ENCODE measurements at places on chromosomes 3 and 15.

- no peak for DNase-seq
These were observed 7.1 kb downstream of the CPLX3 start for GRCh38 chr15:74833376-74834107.

DNA sequence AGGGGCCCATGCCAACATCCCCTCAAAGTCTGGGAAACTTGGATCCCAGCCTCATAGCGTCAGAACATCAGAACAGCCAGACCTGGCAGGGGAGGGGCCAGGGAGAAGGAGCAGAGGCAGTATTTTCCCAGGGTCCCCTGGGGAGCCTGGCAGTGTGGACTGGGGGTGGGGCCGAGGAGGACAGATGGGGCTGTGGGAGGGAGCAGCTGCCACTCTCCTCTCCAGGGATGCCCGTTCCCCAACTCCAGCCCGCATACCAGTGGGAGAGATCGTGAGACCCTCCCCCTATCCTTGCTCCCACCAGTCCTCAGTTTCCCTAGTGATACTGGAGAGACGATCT, 6.5 kb upstream of the DNAJB8 start:
- DNase-seq: no peak

DNA sequence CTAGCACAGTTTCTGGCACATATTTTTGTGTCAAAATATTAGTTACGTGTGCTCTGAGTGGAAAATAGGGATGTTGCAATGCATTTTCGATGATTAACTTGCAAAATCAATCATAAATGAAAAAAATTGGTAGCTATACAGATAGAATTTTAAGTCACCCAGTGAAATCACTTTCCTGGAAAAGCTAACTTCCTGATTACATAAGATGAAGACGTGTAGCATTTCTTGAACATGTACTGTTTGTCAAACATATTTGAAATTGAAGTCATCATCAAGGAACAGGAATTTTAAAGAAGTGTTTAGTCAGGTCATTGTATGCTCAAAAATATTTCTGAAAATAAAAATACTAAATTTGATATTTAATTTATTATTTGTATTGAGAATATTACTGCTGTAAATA, 977.7 kb downstream of the PLOD2 start:
- peak; percentile 9 for DNase-seq

- DNase-seq: no peak
These were observed 50.4 kb downstream of the TCF12 start for GRCh38 chr15:56968821-56969220.

GRCh38 chr3:153599685-153600084, 437.7 kb downstream of the RAP2B start:
- peak; percentile 68 for DNase-seq

DNA sequence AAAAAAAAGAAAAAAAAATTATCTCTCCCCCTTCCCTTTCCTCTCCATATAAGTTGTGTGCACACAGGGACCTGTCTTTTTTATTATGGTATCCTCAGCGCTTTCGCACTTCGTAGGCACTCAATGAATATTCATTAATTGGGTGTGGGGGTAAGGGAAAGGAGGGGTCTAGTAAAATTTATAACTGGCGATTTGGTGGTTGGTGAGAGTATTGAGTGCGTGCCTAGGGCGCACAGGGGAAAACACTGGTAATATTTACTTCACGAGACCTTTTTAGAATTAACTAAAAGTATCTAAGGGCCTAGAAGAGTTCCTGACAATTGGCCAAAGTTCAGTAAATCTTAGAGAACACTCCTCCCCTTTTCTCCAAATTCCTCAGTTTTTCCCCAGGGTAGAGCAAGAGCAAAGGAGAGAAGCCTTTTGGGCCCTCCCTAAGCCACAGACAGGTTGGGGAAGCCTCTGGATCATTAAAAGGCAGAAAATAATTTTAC, 25.7 kb downstream of the TYRO3 start:
- DNase-seq: peak; percentile 52

DNA sequence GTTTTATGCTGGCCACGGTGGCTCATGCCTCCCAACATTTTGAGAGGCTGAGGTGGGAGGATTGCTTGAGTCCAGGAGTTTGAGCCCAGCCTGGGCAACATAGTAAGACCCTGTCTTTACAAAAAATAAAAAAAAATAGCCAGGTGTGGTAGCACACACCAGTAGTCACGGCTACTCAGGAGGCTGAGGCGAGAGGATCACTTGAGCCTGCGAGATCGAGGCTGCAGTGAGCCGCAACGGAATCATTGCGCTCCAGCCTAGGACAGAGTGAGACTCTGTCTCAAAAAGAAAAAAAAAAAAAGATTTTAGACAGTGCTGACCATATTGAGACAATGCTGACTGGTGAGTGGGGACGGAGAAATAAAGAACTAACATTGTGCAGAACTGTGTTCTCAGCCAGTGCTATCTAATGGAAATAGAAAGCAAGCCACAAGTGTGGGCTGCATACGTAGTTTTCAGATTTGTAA, 67.2 kb downstream of the ST6GAL1 start:
- DNase-seq: peak; percentile 37

DNA sequence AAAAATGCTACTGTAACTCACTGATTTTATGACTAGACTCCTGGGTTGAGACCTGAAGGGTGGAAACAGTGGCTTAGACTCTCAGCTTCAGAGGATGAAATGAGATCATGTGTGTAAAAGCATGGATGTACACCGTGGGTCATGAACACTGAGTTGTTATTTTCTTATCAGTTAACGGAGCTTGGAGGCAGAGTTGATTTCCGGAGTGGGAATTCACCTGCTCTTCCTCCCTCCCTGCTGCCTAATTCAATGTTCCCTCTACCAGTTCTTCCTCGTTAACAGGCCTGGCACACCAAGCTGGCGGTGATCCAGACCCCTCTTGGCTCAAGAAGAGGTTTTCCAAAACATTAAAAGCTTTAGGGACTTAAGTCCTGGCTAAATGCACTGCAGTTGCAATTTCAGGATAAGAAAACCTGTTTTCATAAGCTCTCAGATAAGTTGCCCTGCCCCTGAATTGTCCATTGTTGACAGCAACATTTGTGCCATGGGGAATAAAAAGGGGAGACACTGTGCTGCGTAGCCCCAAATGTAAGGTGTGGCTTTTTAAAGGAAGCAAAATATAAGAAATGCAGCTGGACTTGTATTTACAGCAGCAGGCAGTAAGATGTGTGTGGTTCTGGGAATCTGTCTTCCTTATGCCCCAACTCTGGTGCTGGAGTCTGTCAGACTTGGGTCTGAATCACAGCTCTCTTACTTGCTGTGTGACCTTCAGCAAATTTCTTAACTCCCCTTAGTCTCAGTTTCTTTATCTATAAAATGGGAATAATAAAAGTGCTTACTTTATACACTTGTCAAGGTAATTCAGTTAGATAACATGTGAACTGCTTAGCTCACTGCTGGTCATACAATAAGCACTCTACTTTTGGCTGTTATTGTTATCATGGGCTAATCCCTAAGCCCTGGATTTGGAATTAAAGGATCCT, 9.9 kb downstream of the PDIA5 start:
- peak; percentile 60 for DNase-seq

DNA sequence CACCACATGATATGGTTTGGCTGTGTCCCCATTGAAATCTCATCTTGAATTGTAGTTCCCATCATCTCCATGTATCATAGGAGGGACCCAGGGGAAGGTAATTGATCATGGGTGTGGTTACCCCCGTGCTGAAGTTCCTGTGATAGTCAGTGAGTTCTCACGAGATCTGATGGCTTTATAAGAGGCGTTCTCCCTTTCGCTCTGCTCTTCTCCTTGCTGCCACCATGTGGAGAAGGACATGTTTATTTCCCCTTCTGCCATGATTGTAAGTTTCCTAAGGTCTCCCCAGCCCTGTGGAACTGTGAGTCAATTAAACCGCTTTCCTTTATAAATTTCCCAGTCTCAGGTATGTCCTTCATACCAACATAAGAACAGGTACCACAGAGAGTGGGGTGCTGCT, 21.9 kb downstream of the OSTN start:
- no peak for DNase-seq

GRCh38 chr3:49634736-49635135, 39.4 kb upstream of the APEH start:
- DNase-seq: no peak

GRCh38 chr15:40271685-40272484, 11.0 kb downstream of the ANKRD63 start:
- no peak for DNase-seq

- DNase-seq: no peak
These were observed 851 bp upstream of the TEX55 start for GRCh38 chr3:119145128-119145499.

DNA sequence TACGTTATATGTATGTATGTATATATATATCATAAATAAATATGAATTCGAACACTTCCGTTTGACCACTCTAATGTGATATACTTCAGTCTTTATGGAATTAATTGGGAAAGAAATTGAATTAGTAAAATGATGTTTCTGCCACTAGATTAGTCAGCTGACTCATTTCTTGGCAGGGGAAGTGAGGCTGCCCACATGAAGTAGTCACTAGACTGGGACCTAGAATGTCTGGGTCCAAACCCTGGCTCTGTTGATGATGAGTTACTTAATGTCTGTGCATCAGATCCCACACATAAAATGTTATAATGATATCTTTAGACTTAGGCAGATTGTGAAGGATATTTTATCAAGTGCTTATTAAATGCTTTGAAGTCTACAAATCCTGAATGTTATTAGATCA, 27.4 kb upstream of the ARL14 start:
- no peak for DNase-seq

- DNase-seq: no peak
These were observed 710 bp downstream of the MECOM start for GRCh38 chr3:169662843-169663160.

DNA sequence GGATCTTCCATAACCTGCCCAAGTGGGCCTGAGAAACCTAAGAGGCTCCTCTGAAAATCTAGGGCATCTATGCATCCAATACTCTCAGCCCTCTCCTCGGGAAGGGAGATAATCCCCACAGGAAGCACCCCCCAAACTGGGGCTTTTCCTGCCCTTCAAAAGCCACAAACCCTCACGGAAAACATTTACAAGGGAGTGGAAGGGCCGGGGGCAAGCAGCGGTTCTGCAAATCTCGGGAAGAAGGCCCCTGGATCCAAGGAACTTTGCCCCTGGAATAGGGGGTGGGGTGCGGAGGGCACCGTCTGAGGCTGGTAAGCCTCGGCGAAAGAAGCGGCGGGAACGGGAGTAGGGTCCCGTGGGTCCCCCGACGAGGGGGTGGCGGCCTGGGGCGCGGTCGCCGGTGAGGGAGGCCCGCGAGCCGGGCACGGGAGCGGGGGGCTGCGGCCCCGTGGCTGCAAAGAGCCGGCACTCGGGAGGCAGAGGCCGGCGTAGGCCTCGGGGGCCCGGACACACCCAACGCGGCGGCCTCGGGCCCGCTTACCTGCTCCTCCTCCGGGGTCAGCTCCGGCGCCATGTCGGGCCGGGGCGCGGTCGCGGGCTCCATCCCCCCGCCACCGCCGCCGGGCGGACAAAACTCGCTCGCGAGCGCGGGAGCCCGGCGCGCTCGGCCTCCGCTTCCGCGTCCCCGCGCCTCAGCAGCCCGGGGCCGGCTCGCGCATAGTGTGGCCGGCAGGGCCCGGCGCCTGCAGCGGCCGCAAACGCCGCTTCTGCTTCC, 755 bp downstream of the PTPN9 start:
- DNase-seq: peak; percentile 51

DNA sequence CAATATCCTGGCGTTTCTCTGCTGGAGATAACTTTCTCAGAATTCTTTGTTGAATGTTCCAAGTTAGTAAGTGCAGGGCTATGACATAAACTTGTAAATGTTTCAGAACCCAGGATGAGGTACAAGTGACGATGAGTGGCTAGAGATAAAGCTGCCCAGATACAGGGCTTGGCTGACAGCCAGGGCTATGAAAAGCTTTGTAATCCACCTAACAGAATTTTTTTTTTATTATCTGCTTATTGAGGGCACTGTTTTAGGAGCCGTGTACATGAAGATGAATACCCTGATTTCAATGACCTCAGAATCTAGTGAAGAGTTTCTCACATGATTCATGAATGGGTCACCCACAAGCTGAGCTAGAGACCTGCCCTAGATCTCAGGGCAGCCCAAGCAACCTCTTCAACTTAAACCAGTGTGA, 431.4 kb downstream of the DIPK2A start:
- DNase-seq: no peak
